Left lobe of liver (tissue), 2 donors: ENCODE measurements at places on chromosomes 3 and 15. TPM values are rescaled to one million over a fixed set of nuclear protein-coding genes. Genes with fewer than 3 reads are reported as not detected.

The AMIGO3 gene
- total RNA-seq = not detected

The PLOD2 gene
- total RNA-seq = 25.7 TPM

The MASP1 gene
- total RNA-seq = 93.7 TPM

The GATM gene
- total RNA-seq = 570 TPM

The TM2D3 gene
- total RNA-seq = 30.4 TPM

The WDR72 gene
- total RNA-seq = 11.8 TPM

The IL5RA gene
- total RNA-seq = not detected

The OXNAD1 gene
- 17.8 TPM for total RNA-seq

The POPDC2 gene
- 0.65 TPM for total RNA-seq

The NOX5 gene
- 0.13 TPM for total RNA-seq

The RBPMS2 gene
- 7.5 TPM for total RNA-seq

The SLC28A1 gene
- total RNA-seq = 64.6 TPM

The CCDC9B gene
- total RNA-seq = 16.6 TPM

The CHRNA7 gene
- total RNA-seq = not detected

The IGF2BP2 gene
- 1.2 TPM for total RNA-seq

The SLC51B gene
- 0.75 TPM for total RNA-seq

The GOLIM4 gene
- 39.2 TPM for total RNA-seq

The CSPG5 gene
- 0.48 TPM for total RNA-seq

The DUOX1 gene
- total RNA-seq = 0.45 TPM

The PDHB gene
- total RNA-seq = 35.9 TPM

The RTP3 gene
- total RNA-seq = 28.6 TPM

The FBN1 gene
- total RNA-seq = 2.7 TPM

The FBXO40 gene
- 0.03 TPM for total RNA-seq

The XCR1 gene
- not detected for total RNA-seq

The CLEC3B gene
- total RNA-seq = 25.5 TPM

The GPR15 gene
- total RNA-seq = not detected
